ENCODE measurements at places on chromosomes 12 and 14. TPM values are rescaled to one million over a fixed set of nuclear protein-coding genes. Genes with fewer than 3 reads are reported as not detected.

GRCh38 chr12:67594888-67595287 is 53.7 kb upstream of the DYRK2 start:
- DNase-seq: no peak

DNA sequence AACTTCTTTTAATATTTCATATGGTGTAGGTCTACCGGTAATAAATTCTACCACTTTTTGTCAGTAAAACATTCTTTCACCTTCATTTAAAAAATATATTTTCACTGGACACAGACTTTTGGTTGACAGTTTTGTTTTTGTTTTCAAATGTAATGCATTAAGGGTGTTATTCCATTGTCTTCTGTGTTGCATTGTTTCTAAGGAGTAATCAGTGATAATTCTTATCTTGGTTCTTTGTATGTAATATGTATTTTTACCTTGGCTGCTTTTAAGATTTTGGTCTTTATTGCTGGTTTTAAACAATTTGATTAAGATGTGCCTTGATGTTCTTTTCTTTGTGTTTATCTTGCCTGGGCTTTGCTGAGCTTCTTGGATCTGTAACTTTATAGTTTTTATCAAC is 4.1 kb downstream of the MAP1LC3B2 start:
- no peak for DNase-seq

DNA sequence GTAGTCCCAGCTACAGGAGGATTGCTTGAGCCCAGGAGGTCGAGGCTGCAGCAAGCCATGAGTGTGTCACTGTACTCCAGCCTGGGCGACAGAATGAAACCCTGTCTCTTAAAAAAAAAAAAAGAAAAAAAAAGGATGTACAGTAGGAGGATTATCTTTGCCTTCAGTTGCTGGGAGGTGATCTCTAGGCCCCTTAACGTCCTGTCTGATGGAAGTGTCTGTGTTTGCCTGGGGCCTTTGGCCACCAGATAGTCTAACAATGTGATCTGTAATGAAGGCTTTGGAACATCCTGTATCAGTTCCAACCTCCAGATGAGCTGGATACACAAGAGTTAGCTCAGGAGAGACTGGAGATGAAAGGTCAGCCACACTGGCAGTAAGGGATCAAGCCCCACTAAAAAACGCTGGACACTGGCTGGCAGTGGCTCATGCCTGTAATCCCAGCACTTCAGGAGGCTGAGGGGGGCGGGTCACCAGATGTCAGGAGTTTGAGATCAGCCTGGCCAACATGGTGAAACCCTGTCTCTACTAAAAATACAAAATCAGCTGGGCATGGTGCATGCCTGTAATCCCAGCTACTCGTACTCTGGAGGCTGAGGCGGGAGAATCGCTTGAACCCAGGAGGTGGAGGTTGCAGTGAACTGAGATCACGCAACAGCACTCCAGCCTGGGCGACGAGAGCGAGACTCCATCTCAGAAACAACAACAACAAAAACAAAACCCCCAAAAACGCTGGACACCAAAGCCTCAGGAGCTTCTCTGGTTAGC is 19.0 kb upstream of the HNF1A start:
- DNase-seq: no peak

DNA sequence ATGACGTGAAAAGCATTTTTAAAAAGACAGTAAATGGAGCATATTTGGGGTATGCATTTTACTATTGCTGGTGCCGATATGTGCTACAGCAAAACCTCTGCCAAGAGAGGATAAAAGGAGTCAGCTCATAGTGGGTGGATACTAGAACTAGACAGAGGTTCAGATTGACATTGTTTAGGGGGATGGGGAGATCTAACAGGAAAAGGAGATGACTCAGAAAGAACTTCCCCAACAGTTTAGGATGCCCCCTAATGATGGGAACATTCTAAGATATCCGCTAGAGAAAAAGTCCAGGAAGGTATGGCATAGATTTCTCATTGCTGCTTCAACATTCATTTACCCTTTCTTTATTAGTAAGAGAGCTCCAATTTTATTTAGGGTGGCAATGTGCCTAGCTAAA is 110.5 kb upstream of the CLEC14A start:
- no peak for DNase-seq

The PTPN6 gene
- total RNA-seq: 9.1 TPM

The REP15 gene
- 8.2 TPM for total RNA-seq

The TDP1 gene
- 5.2 TPM for total RNA-seq

The PLEKHG3 gene
- 19.6 TPM for total RNA-seq

DNA sequence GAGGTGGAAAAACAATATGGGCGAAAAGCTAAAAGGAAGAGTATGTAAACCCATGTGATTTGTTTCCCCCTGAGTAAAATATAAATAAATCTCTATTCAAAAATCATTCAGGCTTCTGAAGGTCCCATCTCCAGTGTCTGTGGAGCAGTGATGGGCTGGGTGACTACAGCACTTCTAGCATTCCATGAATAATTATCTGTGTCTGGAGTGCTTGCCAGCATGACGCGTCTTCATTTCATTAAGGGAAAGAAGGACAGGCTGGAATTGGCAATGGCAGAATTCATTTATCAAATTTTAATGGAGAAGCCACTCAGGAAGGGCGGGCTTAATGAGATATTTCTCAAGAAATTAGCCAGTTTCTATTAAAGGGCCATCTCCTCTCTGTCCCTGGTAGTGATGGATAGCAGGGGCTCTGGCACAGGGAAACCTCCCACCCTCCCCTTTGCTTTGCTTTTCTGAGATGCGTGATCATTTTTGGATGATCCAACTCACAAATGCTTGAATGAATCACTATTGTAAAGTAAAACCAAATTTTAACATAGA is 916.3 kb upstream of the SEL1L start:
- DNase-seq: no peak

DNA sequence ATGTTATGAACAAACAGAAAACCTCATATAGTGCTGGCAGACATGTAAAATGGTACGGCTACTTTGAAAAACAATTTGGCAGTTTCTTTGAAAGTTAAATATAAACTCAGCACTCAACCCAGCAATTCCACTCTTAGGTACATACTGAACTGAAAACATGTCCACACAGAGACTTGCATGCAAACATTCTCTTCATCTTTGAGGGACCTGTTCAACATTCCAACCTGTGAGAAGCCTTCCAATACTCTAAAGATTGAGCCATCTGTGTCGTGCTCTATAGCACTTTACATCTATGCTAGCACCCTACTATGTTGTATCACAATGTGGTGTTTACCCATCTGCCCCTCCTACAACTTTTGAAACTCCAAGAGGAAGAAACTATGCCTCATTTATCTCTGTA is 79.3 kb downstream of the DNAI7 start:
- DNase-seq: no peak

GRCh38 chr12:11877869-11878780 is 192.6 kb upstream of the BCL2L14 start:
- DNase-seq: no peak

- no peak for DNase-seq
Measured at GRCh38 chr12:6569312-6569711, 1.2 kb upstream of the NOP2 start.

The B4GALNT3 gene
- 36.6 TPM for total RNA-seq

- DNase-seq: no peak
Measured at GRCh38 chr14:92652413-92653151, 95.8 kb downstream of the LGMN start.

The KRT1 gene
- total RNA-seq: not detected

The GALNT9 gene
- not detected for total RNA-seq

DNA sequence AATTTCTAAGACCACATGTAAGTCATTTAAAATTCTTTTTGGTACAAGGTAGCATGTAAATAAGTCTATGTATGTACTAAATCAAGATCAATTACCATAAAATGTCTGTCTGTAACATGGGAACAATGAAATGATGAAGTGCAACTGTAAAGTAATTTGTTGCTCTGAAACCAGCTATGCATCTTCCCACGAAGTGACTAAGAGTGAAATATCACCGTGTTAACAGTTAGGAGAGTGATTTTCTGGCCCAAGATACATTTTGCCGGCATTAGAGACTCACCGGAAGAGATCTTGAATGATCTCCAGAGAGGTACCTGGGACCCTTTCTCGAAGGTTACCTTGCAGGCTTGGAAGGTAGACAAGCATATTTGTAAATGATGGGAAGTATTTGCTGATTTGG is 105.8 kb downstream of the SAMD4A start:
- no peak for DNase-seq

- DNase-seq: no peak
Measured at GRCh38 chr14:89202413-89203190, 214.4 kb downstream of the FOXN3 start.

GRCh38 chr12:102501773-102502172 is 21.4 kb upstream of the IGF1 start:
- DNase-seq: no peak

The PTCSC3 gene
- not detected for total RNA-seq

DNA sequence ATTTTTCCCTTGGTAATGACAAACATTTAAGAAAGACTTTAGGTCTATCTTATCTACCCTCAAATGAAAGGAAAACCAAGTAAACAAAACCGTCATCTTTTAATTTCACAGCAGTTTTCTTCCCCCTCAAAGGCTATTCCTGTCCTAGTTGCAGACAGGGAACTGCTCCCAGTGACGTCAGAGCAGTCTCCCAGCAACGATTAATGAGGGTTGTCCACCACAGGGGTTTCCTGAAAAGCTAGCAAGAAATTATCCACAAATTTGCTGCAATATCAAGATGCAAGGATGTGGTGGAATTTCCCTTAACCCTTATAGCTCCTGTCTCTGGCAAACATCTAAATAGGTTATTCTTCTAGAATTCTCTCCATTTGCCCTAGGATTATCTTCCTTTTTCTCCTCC is 89.1 kb upstream of the STAC3 start:
- no peak for DNase-seq

- DNase-seq: no peak
Measured at GRCh38 chr14:56210571-56210970, 92.4 kb downstream of the PELI2 start.

GRCh38 chr12:6323340-6323994 is 13.0 kb downstream of the PLEKHG6 start:
- peak; percentile 70 for DNase-seq

DNA sequence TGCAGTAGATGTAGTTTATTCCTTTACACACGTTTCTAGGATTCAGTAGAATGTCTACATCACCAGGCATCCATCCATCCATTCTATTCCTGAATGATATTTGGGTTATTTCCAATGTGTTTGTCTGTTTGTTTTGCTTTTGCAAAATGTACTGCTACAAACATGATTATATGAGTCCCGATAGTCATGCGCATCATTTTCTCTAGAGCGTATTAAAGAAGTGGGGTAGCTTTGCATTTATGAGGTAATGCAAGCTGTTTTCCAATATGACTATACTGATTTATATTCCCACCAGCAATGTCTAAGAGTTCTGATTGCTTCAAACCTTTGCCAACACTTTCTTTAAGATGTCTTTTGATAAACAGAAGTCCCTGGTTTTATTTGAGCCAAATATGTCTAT is 253.2 kb downstream of the NOVA1 start:
- no peak for DNase-seq

DNA sequence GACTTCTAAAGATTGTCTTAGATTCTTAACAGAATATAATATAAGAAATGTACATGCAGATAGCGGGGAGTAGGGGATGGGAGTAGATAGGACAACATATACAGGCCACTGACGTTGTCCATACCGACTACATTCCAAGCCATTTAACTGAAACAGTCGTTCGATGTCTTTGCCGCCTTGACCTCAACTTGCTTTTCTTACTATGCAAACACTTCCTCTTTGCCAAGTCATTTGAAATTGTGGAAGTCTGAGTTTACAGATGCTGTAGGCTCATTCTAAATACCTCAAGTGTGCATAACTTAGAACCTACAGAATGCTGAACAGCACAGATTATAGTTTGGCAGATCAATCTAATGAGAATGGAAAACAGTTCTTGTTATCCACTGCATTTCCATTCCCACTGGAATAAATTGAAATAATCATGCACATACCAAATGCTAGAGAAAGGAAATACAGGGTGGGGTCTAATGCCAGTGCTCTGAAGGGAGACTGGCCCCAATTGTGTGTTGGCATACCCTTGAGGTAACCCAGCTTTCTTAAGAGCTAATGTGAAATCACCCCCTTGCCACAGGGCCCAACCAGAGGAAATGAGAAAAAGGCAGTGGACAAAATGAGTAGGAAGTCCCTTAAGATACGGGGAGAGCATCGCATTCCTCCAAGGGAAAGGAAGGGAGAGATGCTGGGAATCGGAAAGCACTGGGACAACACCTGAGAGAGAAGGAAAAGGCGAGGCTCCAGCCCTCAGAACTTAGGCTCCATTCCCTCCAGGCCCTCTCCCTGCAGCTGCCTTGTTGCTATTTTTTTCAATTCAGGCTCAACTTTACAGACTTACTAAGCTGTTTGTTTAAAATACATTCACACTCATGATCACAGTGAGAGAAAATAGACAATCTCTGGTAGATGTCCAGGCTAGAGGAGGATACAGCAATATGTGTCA is 380.9 kb upstream of the TMTC1 start:
- DNase-seq: no peak

GRCh38 chr12:15689751-15690191 is 99.4 kb downstream of the EPS8 start:
- no peak for DNase-seq

DNA sequence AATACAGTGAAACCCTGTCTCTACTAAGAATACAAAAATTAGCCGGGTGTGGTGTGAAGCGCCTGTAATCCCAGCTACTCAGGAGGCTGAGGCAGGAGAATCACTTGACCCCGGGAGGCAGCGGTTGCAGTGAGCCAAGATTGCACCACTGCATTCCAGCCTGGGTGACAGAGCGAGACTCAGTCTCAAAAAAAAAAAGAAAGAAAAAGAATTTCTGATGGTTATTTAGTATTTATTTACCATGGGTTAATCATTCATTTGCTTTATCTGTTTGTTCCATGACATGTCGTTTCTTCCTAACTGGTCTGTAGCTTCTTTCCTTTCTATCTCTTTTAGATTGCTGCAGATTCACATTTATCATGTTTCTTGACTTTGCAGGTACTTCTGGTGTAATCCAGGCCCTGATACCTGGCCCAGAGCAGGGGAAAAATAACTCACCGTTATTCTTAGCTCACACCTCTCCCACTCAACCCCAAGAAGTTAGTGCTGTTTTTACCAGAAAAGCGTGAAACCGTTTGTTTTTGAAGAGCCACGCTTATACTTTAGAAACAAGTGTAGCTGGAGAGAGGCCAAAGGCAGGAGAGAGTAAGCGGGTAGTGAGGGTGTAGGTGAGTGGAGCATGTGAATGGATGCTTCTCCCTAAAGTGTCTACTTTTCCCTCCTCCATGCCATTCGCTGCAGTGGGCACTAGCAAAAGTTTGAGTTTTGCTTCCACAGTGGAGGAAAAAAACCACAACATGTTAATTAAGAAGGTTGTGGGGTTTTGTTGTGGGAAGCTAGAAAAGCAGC is 45.4 kb downstream of the SRGAP1 start:
- DNase-seq: no peak

DNA sequence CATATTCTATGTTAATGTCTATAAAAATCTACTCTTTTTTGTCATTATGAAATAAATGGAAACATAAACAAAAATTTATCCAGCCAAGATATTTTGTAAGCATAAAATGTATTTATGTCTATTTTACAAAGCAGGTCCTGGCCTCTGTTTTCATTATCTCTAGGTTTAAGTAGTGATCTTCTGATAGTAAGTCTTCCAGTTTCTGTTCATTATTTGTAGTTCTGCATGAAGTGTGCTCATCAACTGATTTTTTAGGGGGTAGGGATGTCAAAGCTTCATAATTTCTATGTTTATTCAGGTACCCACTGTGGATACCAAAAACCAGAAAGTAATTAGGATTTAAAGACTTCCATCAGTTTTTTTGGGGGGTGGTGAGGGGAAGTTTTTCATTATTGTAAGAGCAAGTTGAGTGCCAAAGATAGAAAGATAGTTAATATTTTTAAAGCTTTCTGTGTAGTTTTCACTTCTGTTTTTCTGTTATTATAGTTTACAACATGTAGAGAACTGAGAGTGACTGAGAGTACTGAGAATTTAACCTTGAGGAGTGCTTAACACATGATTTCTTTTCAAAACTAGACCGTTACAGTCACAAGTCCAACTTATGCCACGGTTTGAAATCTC is 30.6 kb upstream of the LMO3 start:
- DNase-seq: no peak
